ENCODE measurements at places on chromosomes 5 and 9.

GRCh38 chr5:180116077-180116999, 44.8 kb upstream of the RNF130 start:
- peak; percentile 43 for DNase-seq

GRCh38 chr9:18580151-18580550, 106.2 kb downstream of the ADAMTSL1 start:
- no peak for DNase-seq

DNA sequence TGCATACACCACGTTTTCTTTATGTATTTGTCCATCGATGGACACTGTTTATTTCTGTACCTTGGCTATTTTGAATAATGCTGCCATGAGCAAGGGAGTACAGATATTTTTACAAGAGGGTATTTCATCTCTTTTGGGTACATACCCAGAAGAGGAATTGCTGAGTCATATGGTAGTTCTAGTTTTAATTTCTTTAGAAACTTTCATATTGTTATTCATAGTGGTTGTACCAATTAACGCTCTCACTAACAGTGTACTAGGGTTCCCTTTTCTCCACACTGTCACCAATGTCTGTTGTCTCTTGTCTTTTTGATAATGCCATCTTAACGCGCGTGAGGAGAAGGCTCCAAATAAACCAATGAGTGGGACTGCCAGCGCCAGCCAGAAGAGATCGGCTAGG, 257.6 kb upstream of the EDIL3 start:
- DNase-seq = no peak

- no peak for DNase-seq
These were observed 84.7 kb downstream of the HSD17B3 start for GRCh38 chr9:96217294-96217707.

All from H1 (cell line).